Heart right ventricle (tissue), 16 donors: ENCODE measurements at places on chromosomes 7 and 10. TPM values are rescaled to one million over a fixed set of nuclear protein-coding genes. Genes with fewer than 3 reads are reported as not detected.

Gene GIMAP8
- 27.0 TPM for total RNA-seq

Gene NYAP1
- total RNA-seq = 0.51 TPM

DNA sequence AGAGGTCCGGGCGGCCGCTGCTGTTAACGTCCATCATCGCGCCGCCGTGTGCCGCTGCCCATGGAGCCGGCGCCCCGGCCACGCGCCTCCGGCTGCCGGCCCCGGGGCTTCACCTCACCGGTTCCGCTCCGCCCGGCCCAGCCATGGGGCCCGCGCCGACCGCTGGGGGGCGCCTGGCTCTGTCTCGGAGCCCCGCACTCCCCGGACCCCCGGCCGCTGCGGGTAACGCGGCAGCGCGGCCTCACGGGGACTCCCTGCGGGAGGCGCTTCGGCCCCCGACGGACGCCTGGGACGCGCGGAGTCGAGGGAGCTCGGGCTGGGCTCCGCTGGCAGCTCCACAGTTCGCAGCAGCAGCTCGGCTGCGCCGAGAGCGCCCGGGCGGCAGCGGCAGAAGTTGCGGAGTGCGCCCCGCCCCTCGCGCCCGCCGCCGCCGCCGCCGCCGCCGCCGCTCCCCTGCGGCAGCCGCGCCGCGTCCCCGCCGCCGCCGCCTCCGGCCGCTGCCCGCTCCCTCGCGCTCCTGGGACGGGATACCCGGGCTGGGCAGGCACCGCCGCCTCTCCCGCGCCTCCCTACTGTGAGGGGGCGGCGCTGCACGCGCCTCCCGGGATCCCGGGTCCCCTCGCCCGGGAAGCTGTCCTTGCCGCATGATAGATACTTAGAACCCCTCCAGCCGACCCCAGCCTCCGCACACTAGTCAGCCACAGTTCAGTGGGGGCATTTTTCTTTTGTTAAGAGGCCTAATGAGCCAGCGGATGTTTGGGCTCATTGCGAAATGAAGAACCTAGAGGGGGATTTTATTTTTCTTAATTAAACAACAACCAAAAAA is at the start of gene HTR7:
Gene HTR7, minus strand, starts transcription at position 405 of the 826 bp plus-strand sequence. Its CDS starts 368 bp downstream, at position 37.
- peak; percentile 30 for DNase-seq

Gene NKX2-3
- total RNA-seq = not detected

Gene ZNF786
- total RNA-seq = 2.3 TPM

DNA sequence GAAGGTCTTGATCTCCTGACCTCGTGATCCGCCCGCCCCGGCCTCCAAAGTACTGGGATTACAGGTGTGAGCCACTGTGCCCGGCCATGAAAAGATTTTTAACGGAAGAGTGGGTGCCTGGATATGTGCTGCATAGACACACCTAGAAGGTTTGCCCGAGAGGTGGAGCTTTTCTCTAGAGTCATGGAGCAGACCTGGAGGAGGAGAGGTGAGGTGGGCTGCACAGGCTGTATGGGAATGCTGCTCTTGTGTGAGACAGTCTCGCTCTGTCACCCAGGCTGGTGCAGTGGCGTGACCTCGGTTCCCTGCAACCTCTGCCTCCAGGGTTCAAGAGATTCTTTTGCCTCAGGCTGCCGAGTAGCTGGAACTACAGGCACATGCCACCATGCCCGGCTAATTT is 103.3 kb downstream of the ACTR3B start:
- no peak for DNase-seq

GRCh38 chr10:127563718-127564553 is 14.8 kb downstream of the NPS start:
- no peak for DNase-seq

- DNase-seq = no peak
Observed at GRCh38 chr10:8235253-8236027, 181.0 kb downstream of the GATA3 start.

- DNase-seq = no peak
Observed at GRCh38 chr7:140070546-140070945, 7.8 kb upstream of the PARP12 start.

- no peak for DNase-seq
Observed at GRCh38 chr10:60955957-60956425, 12.0 kb upstream of the RHOBTB1 start.

Gene RARRES2
- 17.2 TPM for total RNA-seq

DNA sequence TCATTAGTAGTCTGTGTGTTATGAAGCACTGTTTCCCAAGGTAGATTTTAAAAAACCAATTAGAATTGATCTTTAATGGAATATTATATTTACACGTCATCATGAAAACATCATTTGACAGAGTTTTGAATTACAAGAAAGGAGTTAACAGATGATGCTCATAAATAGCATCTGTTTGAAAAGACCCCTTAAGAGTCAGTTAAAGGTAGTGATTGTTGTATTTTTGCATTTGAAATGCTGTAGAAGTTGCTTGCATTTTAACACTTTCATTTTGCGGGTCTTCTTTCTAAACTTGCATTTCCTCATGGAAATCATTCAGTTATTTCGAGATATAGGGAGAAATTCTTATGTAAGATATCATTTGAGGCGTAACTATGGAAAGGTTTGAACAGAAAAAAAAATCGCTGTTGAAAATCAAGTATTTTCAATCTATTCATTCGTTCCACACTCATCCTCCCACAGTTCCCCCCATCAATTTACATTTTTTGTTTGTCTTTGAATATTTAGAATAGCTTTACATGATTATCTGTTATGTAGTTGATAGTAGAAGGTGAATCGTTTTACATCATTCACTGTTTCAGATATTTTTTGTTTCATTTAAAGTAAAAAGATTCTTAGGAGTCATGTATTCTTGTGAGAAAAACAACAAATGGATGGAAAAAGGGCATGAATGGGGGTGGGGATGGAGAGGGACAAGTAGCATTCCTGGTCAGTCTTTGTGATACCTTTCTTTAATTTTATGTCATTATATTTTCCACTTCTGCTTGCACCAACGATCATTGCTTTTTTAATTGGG is 3.0 kb upstream of the SKIDA1 start:
- no peak for DNase-seq

Gene TBXAS1
- total RNA-seq = 4.3 TPM

GRCh38 chr10:62460393-62460792 is 86.2 kb downstream of the ZNF365 start:
- DNase-seq = no peak

DNA sequence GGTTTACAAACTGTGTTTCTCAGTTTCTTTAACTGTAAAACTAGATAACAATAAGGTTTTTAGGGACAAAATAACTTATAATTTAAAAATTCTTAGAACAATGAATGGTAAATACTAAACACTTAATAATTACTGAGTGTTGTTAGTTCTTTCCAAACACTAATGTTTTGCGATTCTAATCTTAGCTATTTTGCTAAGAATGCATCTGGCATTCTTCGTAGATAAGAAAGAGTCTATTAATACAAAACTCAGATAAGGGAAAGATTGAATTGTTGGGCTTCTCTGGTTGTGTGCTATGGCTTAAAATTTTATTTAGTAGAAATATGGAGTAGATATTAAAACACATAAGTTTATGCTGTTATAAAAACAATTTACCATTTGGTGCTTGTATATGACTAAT is 45.4 kb downstream of the TMEM229A start:
- DNase-seq = no peak

- no peak for DNase-seq
Observed at GRCh38 chr7:14639801-14640200, 262.8 kb downstream of the DGKB start.

- DNase-seq = no peak
Observed at GRCh38 chr7:43650457-43651052, 67.6 kb downstream of the STK17A start.

GRCh38 chr10:67666416-67667034 is 29.5 kb downstream of the CTNNA3 start:
- no peak for DNase-seq

DNA sequence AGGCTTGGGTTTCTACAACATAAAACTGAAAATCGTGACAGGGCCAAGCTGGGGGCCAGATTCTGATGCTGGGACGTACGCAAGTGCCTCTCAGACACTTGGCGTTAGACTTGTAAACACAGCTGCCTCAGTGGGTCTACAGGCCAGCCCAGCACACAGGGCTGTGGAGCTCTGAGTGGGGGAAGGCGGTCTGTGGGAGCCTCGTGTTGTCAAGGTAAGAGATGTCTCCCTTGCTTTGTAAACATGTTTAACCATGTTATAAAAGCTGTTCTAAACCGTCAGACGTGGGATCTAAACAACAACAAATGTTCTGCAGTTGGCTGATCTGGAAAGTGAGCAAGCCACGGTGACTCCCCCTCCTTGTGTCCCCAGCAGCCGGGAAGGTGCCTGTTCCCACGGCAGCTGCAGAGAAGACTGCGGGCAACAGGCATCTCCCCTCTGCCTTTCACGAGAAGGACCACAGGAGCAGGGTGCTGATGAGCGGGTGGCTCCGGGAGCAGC is 67.8 kb downstream of the ZRANB1 start:
- no peak for DNase-seq

Gene GNGT1
- total RNA-seq = not detected

DNA sequence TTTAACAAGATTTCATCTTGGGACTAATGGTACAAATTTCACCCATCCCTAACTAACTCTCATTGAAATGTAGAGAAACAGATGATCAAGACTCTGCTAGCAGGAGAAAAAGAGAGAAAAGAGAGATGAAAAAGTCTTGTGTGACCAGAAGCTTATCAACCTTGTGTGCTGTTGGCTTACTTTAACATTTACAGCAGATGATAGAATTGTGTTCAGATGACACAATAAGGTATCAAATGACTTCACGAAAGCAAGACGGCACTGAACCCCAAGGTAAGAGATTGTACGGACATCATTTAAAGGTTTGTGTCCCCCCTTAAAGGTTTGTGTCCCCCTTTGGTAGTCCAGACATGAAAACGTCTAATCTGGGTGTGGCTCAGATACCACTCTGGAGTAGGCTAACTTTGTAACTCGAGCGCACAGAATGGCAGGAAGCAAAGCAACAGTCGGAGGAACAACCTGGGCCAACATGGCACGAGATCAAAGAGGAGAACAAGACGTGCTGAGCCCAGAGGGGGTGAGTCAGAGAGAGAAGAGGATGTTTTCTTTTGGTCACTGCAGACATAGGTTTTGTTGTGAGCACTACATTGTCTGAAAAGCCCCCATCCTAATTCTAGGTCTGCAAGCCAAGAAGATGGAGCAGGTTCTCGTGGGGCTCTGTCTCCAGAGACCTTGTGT is 10.4 kb upstream of the LMBR1 start:
- DNase-seq = peak; percentile 24

DNA sequence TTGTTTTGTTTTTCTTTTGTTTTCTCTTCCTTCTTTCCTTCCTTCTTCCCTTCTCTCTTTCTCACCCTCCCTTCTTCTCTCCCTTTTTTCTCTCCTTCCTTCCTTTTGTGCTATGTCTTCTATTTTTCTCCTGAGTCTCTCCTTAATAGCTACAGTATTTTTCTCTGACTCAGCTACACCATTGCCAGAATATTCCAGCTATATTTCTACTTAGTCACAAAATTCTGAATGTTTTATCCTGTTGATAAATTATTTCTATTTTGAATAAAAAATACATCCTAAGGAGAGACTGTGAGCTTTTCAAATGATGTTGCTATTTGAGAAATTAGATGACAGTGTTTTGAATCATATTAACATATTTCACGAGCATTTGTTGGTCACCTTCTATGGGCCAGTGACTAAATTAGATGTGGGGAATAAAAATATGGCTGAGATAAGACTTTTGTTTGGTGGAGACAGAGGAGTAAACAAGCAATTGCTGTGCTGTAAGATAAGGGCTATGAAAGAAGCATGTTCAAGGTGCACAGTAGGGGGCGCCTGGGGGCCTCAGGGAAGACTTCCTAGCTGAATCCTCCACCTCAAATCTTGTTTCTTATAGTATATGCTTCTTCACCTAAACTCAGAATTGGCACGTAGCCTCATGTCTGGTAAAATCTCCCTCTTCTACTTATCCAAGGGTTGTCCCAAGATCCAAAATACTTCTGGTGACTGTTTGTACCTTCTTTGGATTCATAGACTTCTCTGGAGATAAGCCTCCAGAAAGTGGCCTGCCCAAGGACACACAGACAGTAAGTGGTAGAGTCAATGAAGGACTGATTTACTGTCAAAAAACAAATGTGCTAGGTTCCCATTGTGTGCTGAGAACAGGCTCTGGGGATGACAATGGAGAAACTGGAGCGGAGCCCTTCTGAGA is 115.5 kb upstream of the CREB5 start:
- peak; percentile 22 for DNase-seq

Gene SNCG
- 21.4 TPM for total RNA-seq

Gene MINDY4
- total RNA-seq = 3.9 TPM

DNA sequence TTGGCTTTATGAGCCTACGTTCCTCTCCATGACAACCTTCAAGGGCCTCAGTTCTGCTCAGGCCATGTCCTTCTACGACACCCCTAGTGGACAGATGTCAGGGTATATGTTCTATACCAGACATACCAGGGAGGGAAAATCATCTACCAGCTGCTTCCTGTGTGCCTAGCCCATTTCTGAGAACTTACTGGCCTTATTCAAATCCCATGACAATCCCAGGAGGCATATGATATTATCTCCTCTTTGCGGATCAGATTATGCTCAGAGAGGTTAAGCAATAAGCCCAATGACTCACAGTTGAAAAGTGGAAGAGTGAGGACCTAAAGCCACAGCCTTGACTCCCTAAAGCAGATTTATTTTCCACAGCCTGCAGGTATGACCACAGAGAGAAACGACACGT is 139.3 kb downstream of the GLI3 start:
- no peak for DNase-seq

DNA sequence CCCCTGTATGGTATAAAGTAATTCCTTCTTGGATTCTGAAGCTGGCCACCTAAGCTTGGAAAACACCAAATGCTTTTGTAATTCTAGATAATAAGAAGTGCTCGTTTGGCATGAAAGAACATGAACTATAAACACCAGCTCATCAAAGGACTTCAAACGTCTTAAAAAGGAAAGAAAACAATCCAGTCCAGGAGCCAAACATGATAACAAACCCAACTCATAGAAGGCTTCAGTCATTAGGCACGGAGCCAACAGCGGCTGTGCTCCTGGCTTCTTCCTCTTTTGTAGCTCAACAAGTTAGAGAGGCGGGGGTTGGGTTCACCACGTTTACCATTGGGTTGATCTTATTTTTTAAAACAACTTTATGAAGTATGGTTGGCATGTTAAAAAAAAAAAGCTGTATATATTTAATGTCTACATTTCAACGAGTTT is 56.4 kb upstream of the ECHDC3 start:
- peak; percentile 53 for DNase-seq

DNA sequence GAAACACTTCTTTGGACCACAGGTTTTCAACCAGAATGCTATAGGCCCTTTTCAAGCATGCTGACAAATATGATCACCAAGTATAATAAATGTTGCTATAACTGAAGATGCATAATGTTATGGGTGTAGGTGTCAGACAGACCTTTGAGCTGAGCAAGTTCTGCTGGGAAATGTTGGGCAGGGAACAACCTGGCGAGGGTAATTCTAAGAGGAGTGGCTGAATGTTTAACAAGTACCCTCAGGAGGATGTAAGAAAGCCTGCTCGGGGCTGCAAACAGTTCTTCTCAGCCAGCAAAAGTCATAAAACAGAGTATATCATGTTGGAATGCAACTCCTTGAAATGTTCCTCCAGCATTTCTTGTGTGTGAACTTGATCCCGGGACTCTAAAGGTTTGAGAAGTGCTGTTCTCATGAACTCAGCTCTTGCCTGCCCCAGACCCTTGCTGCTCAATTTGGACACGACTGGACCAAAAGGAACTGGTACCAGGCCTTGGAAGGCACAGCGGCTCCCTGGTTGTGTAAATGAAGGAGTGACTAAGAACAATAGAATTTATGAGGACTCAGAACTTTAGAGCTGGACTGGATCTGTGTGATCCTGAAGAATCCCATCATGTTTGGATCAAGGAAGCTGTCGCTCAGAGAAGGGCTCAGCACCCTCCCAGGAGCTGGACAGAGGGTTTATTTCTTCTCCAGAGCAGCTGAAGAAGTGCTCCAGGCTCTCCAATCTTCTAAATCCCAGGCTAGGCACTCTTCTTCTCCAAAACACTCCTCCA is 143.2 kb upstream of the ANK3 start:
- no peak for DNase-seq

Gene PLA2G12B
- not detected for total RNA-seq

GRCh38 chr7:69126896-69127479 is 471.3 kb upstream of the AUTS2 start:
- no peak for DNase-seq
